ENCODE measurements at places on chromosomes 11 and 22. TPM values are rescaled to one million over a fixed set of nuclear protein-coding genes. Genes with fewer than 3 reads are reported as not detected.

PATE2 gene
- not detected for polyA plus RNA-seq

TEX12 gene
- polyA plus RNA-seq, result not detected

STK33 gene
- polyA plus RNA-seq, result not detected

C11orf97 gene
- not detected for polyA plus RNA-seq

SCN4B gene
- polyA plus RNA-seq, result not detected

BTG4 gene
- polyA plus RNA-seq, result 0.33 TPM

OSM gene
- polyA plus RNA-seq, result not detected

BRSK2 gene
- not detected for polyA plus RNA-seq

FGF4 gene
- polyA plus RNA-seq, result not detected

RTN4R gene
- polyA plus RNA-seq, result 0.25 TPM

DEPDC7 gene
- 9.7 TPM for polyA plus RNA-seq

OR4A15 gene
- not detected for polyA plus RNA-seq
